ENCODE measurements at places on chromosomes 5 and 9.
A peak's percentile ranks its signal among the peaks of the same experiment; 100 is the strongest.

DNA sequence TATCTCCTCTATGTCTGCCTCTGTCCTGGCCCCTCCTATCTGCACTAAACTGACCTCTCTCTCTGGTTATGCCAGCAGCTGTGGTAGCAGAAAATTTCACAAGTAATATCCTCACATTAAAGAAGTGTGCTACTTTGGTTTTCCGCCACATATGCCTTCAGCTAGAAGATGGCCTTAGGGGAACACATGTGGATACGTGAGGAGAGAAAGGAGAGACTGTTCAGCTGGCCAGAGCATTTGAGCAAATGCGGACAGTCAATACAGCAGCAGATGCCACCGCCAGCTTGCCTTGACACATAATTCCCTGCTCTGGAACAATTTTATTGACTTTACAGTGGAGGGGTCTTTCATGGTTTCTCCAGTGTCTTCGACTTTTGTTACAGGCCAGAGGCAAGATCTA, 434.6 kb downstream of the TAF11L14 start:
- no peak for DNase-seq

DNA sequence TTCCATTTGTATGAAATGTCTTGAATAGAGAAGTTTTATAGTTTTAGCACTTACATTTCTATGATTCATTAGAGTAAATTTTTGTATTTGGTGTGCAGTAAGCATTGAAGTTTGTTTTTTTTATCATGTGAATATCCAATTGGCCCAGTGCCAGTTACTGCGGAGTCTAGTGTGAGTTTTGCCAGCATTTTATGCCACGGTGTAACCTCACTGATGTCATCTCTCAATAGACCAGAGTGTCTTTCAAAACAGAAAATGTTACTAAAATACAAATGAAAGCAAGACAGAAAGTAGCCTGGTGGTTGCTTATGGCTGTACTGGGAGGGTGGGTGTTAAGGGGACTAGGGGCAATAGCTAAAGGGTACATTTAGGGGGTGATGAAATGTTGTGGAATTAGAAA, 62.8 kb downstream of the IPPK start:
- DNase-seq: no peak

- DNase-seq: peak; percentile 21
These were observed 16.0 kb downstream of the SLC22A5 start for GRCh38 chr5:132385326-132386105.

DNA sequence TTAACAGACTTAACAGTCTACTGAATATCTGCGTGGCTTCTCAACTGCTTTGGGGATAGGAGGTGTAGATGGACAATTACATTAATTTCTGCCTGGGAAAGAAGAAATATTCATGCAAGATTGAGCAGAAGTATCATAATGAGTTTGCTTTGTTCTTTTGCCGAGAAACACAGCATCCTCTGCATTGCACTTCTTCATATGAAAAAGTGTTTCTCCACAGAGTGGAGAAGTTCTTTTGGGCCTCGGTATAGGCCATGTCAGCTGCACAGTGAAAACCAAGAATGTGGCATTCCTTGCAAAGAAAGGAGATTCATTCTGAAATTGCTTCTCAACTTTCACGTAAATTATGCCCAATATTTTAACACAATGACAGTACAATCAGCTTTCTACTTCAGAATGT, 17.6 kb upstream of the SNX2 start:
- no peak for DNase-seq

- no peak for DNase-seq
These were observed 18.2 kb upstream of the SLCO4C1 start for GRCh38 chr5:102314328-102314727.

GRCh38 chr9:135887585-135888050, 19.7 kb downstream of the CAMSAP1 start:
- no peak for DNase-seq
